ENCODE measurements at places on chromosomes 16 and 17. TPM values are rescaled to one million over a fixed set of nuclear protein-coding genes. Genes with fewer than 3 reads are reported as not detected.

LDHD gene
- not detected for total RNA-seq

PABPN1L gene
- not detected for total RNA-seq

EVI2B gene
- total RNA-seq, result 6.3 TPM

MAF gene
- 2.6 TPM for total RNA-seq

IFT20 gene
- total RNA-seq, result 26.5 TPM

OR1A1 gene
- not detected for total RNA-seq

MT1E gene
- 712 TPM for total RNA-seq

SLC35B1 gene
- 73.8 TPM for total RNA-seq

SCGB1C2 gene
- total RNA-seq, result not detected

CCL1 gene
- total RNA-seq, result not detected

SEC14L1 gene
- 23.1 TPM for total RNA-seq

SLC12A3 gene
- total RNA-seq, result 0.11 TPM

ZP2 gene
- total RNA-seq, result not detected

HSD17B2 gene
- total RNA-seq, result 3.0 TPM

KCNJ16 gene
- not detected for total RNA-seq

DOC2A gene
- total RNA-seq, result not detected

RMI2 gene
- 14.2 TPM for total RNA-seq

Data from LHCN-M2 (cell line).